Fibroblast of mammary gland (primary cell): ENCODE measurements at places on chromosomes 7 and 10.

GRCh38 chr7:44269417-44269816 is 56.0 kb downstream of the CAMK2B start:
- no peak for DNase-seq

GRCh38 chr10:2851566-2851965 is 215.8 kb upstream of the PFKP start:
- no peak for DNase-seq

- DNase-seq: no peak
Measured at GRCh38 chr7:110909117-110909516, 181.8 kb upstream of the LRRN3 start.

GRCh38 chr10:26859241-26860101 is 1.3 kb downstream of the ABI1 start:
- DNase-seq: no peak

DNA sequence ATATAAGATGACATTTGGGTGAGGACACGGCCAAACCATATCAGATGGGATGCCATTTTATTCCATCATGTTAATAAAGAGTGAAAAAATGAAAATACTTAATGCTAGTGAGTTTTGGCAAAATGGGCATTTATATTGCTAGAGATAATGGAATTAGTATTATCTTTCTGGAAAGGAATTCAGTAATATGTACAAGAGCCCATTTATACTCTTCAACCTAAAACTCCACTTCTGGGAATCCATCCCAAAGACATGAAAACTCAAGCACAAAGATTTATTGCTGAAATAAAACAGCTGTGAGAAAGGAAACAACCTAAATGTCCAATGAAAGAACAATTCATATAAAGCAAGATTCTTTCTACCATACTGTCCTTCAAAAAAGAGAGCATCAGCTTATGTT is 96.0 kb upstream of the TMEM168 start:
- no peak for DNase-seq

DNA sequence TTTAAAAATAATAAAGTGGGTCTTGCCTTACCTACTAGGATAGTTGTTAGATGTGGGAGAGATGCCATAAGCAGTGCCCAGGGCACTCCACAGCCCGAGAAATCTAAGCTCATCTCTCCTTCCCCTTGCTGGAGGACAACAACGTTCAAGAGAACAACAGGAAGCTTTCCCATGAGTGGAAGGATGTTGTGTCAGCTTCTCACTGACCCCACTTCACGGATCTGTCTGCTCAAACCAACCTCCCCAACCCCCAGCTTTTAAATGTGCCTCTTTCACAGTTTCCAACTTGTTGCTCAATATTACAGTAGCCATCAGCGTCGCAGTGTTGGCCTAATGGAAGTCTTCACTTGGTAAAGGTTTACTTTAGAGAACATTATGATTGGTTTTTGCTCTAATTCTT is 72.1 kb downstream of the PTPRE start:
- DNase-seq: no peak

GRCh38 chr10:122435212-122435827 is 19.1 kb upstream of the ARMS2 start:
- DNase-seq: peak; percentile 64

DNA sequence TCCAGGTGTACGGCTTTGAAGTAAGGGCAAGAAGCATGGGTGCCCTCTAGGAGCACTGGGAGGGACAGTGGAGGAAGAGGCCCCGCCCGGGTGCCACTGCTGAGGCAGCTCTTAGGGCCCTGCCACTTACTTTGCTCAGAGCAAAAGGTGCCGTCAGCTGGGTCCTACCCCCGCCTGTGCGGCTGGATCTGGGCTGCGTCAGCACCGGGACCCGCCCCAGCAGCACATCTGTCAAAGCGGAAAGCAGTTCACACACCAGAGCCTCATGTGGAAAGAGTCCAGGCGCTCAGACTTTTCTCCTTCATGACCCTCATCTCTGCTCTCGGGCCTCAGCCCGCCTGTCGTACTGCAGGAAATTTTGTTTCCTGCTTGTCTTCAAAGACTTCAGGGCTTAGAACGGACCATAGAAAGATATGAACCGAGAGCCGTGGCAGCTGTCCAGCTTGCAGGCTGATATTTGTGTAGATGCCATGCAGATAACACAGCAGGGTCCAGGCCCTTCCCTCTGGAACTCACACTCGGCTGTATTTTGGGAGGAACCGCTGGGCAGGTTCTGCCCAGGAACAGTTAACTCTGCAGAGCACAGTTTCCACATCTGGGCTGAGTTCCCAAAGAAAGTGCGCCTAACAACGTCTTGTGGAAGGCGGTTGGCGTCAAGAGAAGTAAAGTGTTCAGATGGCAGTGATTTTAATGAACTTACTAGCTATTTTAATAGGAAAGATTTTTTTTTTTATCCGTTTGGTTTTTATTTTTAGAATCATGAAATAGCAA is 44.3 kb upstream of the PRKAR1B start:
- peak; percentile 74 for DNase-seq

GRCh38 chr10:8059191-8059936 is 4.9 kb downstream of the GATA3 start:
- no peak for DNase-seq

DNA sequence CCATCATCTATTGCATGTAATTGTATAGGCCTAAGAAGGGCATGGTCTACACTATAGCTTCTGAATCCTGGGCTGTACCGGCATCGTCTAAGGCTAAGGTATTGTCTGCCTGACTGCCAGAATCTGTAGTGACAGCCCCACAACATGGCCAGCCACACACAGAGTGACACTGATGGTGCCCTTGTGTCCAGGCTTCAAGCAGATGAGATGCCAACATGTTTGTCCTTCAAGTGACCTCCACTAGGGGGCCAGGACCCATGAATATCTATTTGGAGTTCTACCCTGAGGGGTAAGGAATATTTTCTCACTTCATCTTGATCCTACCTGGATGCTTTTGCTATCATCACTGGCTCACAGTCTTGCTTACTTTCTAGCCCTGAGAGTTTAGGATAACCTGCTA is 1.5 kb downstream of the CYP3A7 start:
- DNase-seq: no peak

DNA sequence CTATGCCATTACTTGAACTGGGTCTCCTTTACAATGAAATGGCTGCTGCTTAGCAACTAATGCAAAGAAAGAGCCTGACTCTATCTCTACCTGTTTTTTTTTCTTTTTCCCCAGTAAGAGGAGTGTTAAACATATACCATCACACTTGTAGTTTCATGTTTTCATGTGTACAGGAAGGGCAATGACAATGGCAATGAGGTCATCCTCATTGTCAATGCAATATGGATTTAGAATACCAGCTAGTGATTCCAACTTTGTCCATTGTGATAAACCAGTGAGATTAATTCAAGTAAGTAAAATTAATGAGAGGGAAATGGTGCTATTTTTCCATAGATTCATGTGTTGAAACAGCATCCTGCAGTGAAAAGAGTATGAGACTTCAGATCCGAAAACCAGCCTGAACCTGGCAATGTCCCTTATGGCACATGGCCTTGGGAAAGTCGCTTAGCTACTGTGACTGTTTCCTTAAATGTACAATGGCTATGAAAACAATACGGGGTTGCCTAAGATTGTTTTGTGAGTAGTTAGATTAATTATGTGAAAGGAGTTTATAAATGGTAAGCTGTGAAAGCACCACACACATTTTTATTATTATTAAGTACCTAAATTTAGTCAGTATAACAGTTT is 11.2 kb downstream of the DGKI start:
- no peak for DNase-seq

DNA sequence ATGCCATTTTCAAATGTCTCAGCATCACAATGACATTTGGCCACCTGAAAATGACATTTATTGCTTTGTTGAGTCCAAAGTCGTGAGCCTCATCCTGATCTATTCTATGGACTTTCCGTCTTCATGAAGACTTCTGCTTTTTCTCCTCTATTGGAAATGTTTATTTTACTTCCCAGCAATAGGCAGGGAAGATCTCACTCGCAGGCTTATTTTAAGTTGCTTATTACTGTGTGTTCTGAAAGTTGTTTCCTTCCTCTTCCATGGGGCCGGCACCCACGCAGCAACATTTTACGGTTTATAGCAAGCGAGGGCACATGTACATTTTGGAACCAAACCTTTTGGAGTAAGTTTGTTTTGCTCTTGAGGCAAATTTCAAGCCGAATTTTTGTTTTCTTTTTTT is 221.0 kb upstream of the KLF6 start:
- DNase-seq: no peak

DNA sequence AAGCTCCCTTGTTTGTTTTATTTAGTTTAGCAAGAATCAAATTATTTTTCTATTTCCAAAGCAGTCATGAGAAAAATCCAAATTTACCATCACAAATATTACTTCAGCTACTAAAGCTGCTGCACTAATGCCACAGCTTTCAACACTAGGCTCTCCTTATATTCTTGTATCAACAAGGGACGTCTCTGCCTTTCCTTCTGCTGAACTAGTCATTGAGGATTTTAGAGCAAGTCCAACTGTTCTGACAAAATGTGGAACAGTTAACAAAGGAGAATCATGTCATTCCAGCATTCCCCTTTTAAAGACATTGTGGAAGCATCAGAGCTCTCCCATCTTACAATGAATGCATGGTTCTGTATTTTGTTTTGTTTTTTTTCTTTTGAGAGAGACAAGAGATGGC is 28.6 kb downstream of the FAM13C start:
- DNase-seq: no peak

DNA sequence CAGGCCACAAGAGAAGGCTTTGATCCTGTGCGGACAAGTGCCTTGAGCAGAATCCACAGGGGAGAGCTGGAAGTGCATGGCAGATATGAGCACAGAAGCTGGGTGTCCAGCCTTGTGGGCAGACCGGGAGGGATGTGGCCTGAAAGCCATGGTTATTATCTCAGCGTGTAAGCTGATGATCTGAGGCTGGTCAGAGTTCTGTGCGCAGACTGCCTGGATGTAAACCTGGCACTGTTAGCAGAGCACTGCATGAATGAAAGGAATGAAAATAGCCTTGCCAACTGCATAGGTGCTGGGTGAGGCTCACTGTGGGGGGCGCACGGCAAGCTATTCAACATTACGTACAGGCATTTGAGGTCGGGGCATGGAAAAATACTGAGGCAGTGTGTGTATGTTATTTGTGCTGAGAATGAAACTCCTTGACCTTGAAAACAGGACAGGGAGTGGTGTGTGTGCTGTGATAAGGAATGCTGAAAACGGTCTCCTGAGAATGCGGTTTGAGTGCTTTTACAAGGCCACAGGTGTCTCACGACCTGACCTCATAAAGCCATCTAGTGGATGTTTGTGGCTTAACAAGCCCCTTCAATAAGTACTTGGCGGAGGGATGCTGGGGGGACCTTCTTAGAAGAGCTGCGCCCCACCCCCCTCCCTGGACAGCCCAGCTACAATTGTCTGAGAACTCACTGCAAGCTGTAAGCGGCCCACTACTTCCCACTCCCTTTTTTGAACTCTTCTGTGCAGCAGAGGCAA is 18.7 kb downstream of the AKR1C1 start:
- peak; percentile 69 for DNase-seq

DNA sequence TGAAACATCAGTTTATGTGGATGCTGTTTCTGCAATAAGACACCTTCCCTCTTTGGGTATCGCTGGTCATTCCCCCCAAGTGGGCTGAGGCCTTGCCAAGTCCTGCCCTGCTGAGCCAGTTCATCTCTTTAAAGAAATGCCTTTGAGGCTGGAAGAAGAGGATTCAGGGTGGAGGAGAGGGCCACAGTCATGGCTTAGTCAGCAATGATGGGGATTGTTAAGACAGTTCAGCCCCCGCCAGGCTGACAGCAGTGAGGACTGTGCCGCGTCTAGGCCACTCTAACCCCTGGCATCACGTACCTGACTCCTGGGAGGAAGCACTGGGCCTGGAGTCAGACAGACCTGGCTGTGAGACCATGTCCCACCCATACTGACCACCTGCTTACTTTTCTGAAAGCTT is 48.3 kb downstream of the PNLIPRP2 start:
- peak; percentile 42 for DNase-seq

DNA sequence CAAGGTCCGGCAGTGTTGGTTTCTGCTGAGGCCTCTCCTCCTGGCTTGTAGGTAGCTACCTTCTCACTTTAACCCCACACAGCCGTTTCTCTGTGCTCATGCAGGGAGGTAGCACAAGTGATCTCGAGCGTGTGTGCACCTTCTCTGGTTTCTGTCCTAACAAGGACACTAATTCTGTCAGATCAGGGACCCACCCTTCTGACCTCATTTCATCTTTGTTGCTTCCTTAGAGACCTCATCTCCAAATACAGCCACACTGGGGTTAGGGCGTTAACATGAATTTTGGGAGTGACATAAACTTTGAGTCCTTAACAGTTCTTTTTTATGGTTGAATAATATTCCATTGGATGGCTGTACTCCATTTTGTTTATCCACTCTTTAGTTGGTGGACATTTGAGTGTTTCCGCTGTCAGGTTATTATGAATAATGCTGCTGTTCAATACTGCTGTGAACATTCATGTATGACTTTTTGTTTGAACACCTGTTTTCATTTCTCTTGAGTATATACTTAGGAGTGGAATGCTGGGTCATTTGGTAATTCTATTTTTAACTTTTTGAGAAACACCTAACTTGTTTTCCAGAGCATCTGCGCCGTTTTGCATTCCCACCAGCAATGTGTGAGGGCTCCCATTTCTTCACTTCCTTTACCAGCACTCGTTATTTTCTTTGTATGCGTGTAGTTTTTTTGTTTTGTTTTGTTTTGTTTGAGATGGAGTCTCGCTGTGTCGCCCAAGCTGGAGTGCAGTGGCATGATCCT is 57.5 kb downstream of the LCOR start:
- no peak for DNase-seq

- no peak for DNase-seq
Measured at GRCh38 chr7:31955021-31955420, 115.2 kb downstream of the PDE1C start.

DNA sequence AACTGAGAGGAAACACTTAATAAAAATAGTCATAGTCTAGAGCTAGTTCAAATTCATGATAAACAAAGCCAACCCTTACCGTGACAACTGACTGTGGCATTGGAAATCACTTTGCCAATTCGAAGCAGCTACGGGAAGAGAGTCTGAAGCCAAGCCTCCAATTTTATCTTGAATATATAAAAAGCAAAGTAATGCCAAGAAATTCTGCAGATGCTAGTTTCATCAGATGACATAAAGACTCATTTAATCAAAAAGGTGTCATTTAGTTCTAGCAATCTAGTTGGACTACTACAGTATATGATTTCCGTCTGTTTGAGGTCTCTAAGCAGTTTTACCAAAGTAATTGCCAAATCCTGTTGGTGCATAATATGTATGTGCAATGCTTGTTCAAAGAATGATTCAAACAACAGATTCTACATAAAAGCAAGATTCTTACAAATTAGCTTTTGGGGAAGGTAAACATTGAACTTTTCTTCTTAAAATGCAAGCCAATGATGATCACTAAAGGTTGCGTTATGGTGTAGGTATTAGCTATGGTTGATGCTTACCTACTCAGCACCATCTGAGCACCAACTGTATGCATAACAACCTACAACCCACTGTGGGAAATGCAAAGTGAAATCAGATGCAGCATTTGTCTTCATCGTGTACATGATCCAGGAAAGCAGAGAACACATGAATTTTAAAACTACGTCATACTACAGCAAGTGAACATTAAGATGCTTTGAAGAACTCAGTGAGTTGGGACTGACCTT is 2.8 kb downstream of the FAM171A1 start:
- DNase-seq: no peak

DNA sequence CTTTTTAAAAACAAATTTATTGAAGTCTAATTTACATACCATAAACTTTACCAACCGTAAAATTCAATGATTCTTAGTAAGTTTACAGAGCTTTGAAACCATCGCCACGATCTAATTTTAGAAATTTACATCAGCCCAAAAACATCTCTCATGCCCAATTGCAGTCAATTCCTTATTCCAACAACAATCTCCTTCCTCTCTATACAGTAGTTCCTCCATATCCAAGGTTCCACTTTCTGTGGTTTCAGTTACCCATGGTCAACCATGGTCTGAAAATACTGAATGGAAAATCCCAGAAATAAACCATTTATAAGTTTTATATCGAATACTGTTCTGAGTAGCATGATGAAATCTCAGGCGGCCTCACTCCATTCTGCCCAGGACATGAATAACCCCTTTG is 183.4 kb upstream of the ADCY1 start:
- no peak for DNase-seq
